ENCODE measurements at places on chromosomes 16 and 17.

DNA sequence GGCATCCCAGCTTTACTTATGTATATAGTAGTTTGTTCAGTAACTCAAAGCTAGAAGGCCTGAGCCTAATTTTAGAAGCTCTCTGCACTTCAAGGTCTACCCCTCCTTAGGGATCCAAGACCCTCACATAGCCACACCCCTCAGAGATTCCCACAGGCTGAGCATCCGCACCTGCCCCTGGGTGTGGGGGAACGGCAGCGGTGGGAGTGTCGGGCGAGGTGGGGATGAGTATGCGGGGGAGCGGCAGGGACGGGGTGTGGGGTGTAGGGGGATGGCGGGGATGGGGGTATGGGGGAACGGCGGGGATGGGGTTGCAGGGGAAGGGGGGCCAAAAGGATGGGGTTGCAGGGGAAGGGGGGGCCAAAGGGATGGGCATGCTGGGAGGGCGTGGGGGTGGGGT, 24.9 kb upstream of the BEAN1 start:
- DNase-seq: no peak

GRCh38 chr17:4872786-4873185, 26.6 kb upstream of the C17orf107 start:
- no peak for DNase-seq

GRCh38 chr17:81392909-81393654, 2.2 kb upstream of the BAHCC1 start:
- no peak for DNase-seq

DNA sequence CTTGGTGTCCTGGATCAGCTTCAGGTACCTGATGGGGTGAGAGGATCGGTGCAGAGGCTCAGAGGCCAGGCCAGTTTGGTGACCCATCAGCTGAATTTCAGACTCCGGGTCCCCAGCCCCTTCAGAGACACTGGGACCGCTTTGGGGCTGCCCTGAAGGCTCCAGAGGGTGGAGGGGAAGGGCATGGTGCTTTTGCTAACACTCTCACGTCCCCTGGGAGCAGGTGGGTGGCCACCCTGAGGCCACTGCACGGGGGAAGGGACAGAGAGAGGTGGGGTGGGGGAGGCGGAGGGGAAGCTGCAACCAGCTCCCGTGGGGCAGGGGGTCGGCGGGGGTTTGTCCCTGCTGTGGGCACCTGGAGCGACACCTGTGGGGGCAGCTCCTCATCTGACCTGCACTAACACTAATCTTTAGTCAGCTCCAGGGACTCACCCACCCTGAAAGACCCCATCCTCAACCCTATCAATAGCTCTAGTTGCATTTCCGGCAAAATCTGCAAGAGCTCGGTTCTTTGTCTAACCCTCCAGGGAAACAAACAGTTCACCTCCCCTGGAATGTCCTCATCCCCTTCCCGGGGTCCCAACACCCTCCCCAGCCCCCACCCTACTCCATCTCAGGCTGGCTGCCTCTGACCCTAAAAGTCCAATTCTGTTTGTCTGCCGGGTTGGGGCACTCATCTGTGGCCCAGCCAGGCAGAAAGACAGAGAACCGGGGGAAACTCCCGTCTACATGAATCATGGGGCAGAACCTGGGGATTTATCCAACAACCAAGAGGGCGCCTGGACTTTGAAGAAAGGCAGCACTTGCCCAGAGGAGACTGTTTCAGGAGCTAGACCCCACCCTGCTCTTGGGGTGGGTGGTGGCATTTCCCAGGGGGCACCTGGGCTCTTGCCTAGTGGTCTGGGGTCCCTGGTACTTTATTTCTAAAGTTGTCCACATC, 91.9 kb upstream of the CBX4 start:
- no peak for DNase-seq

DNA sequence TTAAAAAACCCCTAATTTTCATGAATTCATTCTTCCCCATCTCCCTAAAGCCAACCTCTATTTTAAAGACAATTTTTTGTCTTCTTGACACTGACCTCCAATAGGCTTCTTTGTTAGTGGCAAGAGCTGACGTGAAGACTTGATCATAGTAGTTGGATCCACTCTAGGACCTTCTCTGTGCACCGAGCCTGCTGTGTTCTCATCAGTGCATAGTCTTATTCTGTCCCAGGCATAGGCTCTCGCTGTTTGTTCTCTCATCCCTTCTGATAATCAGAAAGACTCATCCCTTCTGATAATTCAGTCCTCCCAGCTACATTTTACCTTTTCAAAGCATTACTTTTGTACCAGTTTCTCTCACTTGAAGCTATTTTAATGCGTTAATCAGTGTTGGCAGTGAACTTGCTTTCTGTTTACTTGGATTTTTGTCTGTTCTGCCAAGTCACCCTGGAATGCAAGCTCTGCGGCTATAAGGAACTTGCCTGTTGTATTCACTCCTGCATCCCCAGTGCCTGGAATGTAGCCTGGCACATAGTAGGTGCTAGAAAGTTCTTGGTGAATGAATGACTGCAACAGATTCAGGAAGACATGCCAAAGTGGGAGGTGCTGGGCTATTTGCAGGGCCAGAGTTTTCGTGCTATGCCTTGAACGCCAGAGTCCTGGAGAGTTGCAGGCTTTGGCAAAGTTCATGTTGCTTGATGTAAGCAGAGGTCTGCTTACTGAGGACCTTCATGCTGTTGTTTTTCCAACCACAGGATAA, 147.6 kb upstream of the MPHOSPH6 start:
- no peak for DNase-seq

- no peak for DNase-seq
These were observed 7.5 kb downstream of the STX1B start for GRCh38 chr16:31002862-31003341.

DNA sequence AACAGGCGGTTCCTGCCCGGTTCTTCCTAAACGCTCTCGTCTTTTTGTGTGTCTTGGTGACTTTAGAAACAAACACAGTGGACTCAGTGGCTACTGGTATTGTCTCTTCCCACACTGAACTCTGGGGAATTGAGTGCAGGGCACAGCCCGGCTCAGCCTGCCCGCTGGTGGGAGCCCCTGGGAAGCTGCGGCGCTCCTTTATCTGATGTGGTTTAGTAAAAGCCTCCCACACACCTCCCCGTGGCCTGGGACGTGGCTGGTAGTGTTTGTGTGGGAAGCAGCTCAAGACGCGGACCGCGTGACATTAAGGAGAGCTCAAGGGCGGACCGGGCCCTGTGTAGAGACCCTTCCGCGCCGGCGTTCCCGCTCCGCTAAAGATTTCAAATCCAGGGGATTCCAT, 55.4 kb upstream of the PVALEF start:
- DNase-seq: no peak

GRCh38 chr17:65231086-65231485, 93.9 kb downstream of the RGS9 start:
- DNase-seq: no peak

DNA sequence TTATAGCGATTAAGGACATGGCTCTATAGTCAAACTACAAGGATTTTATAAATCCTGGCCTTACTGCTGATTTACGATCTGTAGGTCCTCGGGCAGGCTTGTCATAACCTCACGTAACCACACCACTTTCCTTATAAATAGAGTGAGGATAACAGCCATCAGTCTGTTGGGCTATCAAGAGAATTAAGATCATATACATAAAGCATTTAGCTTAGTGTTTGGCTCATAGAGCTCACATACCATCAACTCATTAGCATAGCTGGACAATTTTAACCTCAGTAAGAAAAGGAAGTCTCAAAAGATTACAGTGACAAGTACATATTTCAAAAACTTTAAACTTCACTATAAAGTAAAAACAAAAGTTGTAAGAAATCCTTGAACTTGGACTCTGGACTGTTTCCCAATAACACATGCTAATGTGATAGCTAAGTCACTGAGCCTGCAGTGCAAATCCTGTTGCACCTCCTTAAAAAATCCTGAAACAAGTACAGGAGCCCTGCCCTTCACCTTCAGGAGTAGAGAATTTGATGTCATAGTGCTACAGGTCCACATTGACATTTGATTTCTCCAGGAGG, 20.8 kb upstream of the CLEC3A start:
- DNase-seq: no peak

DNA sequence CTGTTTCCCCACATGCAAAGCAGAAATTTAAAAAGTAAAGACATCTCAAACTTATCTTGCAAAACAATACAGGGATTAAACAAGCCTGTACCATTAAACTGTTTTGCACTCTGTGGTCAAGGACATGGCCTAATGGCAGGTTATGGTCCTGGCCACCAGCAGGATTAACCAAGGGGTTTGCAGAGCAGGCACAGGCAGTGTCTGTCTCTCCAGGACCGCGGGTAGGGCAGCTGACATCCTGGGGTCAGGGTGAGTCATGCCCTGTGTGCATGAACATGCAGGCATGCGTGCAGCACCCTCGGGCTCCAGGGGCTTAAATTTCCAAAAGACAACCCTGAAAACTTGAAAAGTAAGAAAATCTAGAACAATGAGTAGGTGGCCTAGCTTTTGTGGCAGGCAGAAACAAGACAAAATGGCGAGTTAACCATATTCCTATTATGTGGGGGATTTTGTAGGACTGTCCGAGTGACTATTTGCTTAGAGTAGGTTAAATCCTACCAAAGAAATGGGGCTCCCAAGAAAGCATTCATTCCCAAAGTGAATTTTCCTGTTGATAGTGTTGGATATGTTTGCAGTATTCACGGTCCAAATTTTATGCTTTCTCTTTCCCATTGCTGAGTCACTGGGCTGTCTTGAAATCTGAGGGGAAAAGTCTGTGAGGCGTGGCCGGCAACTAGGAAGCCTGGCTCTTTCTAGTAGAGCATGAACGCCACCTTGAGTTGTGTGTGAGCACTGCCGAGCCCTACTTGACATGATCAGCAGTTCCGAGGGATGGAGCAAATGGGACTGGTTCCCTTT, 158.4 kb upstream of the FAM20A start:
- DNase-seq: peak; percentile 89

DNA sequence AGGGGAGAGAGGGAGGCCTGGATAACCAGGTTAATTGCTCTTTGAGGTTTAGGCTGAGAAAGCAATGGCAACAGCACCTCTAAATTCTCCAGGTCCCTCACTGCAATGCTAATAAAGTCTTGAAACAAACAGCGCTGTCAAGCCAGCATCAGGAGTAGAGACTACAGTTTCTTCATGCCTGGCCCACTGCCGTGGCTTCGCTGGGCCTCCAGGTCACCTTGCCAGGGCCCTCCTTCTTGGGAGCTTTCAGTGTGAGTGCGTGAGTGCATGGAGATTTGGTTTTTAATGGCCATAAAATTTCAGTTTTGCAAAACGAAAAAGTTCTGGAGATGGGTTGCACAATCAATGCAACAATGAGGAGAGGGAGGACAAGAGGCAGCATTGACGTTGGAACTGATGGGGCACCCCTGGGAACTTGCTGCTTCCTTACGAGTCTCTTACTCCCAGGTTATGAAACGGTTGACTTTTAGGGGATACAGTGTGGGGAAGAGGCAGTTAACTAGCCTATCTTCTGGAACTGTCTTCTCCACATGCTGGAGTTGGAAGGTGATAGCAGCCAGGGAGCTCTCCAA, 229.4 kb downstream of the XYLT1 start:
- no peak for DNase-seq

GRCh38 chr16:12132850-12133440, 156.4 kb downstream of the SNX29 start:
- no peak for DNase-seq
